ENCODE measurements at places on chromosomes 2 and 18.

- DNase-seq: no peak
Measured at GRCh38 chr2:49687918-49688317, 533.6 kb upstream of the FSHR start.

GRCh38 chr2:209938906-209939305 is 63.5 kb upstream of the RPE start:
- no peak for DNase-seq

DNA sequence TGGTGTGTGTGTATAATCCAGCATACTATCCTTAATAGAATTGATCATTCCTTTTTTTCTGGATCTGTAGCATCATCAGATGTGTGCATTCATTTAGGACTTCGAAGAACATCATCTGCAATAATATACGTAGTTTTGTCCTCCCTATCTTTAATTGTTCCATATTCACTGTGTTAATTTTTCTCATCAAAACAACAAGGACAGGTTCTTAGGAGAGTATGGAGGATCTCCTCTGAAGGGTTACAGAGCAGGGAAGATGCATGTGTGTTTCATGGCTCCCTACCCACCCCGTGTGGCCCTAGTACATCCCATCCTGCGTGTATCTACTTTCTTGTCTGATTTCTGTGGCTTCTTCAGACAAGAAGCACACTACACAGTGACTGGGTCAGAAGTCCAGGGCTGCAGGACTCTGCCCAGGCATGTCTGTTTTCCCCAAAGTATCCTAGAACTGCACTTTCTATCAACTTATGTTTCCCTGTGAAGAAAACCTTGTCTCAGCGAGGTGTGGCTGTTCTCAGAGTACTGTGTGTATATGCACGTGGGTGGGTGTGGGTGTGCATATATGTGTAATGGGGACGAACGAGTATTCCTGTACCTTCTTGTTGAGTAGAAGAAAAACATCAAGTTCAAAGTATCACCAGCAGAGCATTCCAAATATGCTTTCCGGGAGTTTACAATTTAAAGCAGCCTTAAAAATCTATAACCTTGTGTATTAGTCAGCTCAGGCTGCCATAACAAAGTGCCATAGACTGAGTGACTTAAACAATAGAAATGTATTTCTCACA is 220.4 kb upstream of the FOSL2 start:
- DNase-seq: no peak

- no peak for DNase-seq
Measured at GRCh38 chr2:60884800-60885199, 3.4 kb downstream of the REL start.

- DNase-seq: no peak
Measured at GRCh38 chr18:27226556-27227075, 41.5 kb upstream of the CHST9 start.

DNA sequence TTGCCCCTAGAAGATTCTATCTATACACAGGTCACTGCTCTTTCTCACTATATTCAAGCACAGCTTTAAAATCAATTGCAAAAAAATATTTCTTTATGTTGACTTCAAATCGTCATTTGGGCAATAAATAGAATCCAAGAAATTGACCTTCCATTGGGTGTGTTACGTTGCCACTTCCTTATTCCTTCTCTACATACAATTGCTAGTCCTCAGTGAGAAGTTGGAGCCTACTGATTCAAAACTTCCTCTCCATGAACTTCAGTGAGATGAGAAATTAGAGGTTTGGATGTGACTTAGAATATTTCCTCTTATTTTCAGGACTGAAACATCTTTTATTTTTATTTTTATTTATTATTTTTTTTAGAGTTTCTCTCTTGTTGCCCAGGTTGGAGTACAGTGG is 40.3 kb downstream of the PMAIP1 start:
- no peak for DNase-seq

DNA sequence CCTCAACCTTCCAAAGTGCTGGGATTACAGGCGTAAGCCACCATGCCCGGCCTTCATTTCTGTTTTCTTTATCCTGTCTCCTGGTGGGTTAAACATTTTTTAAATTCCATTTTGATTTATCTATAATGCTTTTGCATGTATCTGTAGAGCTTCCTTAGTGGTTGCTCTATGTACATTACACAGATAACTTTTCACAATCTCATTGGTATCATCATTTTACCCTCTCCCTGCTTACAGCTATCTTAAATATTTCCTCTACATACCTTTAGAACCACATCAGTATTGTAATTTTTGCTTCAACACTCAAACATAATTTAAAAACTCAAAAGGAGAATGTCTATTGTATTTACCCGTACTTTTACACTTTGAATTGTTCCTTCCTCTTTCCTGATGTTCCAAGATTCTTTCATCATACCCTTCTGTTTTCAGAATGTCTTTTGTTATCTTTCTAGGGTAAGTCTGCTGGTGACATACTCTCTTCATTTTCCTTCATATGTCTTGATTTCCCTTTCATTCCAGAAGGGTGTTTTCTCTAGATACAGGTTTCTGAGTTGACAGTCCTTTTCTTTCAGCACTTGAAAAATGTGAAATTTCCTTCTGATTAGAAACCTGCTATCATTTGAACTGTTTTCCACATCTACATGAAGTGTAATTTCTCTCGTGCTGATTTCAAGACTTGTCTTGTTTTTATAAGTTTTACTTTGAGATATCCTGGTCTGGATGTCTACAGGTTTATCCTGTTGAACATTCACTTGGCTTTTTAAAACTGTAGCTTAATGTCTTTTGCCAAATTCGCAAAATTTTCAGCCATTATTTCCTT is 21.9 kb downstream of the PPP3R1 start:
- DNase-seq: no peak

DNA sequence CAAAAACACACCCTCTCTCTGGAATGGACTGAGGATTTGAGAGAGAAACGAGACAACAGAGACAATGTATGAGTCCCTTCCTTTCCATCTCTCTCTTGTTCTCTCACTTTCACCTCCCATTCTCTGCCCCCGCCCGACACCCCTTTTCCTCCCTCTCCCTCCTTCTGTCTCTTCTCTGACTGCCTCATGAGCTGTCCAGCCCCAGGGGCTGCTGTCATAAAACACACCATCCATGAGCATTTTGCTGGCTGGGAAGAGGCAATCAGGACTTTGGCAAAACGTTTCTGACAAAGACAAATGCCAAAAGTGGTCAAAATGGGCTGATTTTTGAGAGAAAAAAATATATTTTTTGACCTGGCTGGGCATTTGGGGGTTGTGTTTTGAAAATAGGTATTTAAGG is 377.2 kb downstream of the EN1 start:
- no peak for DNase-seq

- no peak for DNase-seq
Measured at GRCh38 chr2:14975381-14975780, 342.9 kb downstream of the LRATD1 start.

Measured in activated naive CD4-positive, alpha-beta T cell treated with anti-CD3 and anti-CD28 coated beads, Interleukin-2, amount 50 U/mL, for 72 hours (primary cell).